B cell (primary cell): ENCODE measurements at places on chromosomes 11 and 22. TPM values are rescaled to one million over a fixed set of nuclear protein-coding genes. Genes with fewer than 3 reads are reported as not detected.

GRCh38 chr22:30423301-30423958 is 2.1 kb upstream of the MTFP1 start:
- no peaks in the 10 kb centered on the region for H3K36me3 ChIP-seq
- H3K4me3 ChIP-seq, result peak overlapping the region; percentile 84
- peaks cover 22% of the 10 kb centered on the region for H3K4me1 ChIP-seq
- peak overlapping the region; percentile 89 for H3K27ac ChIP-seq
- no peaks in the 10 kb centered on the region for H3K27me3 ChIP-seq

DNA sequence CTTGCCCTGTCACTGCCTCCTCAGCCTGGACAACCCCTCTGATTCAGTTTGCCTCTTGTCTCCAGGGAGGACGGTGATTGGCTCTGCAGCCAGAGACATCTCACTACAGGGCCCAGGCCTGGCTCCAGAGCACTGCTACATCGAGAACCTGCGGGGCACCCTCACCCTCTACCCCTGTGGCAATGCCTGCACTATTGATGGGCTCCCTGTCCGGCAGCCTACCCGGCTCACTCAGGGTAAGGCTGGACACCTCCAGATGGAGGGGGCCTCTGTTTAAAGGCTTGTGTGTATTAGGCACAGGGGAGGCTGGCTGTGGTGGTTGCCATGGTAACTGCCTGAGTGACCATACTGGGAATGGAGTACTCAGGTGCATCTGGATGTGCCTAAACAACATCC is 8.6 kb downstream of the PHLDB1 start:
- H3K4me1 ChIP-seq, result peaks cover 10% of the 10 kb centered on the region
- H3K4me3 ChIP-seq, result no peak overlapping the region
- H3K27ac ChIP-seq, result no peak overlapping the region
- peaks cover 36% of the 10 kb centered on the region for H3K27me3 ChIP-seq
- DNase-seq, result no peak
- H3K36me3 ChIP-seq, result no peaks in the 10 kb centered on the region

- H3K4me3 ChIP-seq, result no peak overlapping the region
- H3K27me3 ChIP-seq, result no peaks in the 10 kb centered on the region
- no peak overlapping the region for H3K27ac ChIP-seq
- H3K4me1 ChIP-seq, result peaks cover 26% of the 10 kb centered on the region
- H3K36me3 ChIP-seq, result no peaks in the 10 kb centered on the region
Observed at GRCh38 chr11:102592634-102593581, 32.2 kb downstream of the MMP20 start.

GRCh38 chr11:73163638-73164174 is 21.6 kb upstream of the FCHSD2 start:
- H3K4me3 ChIP-seq, result no peak overlapping the region
- H3K27me3 ChIP-seq, result no peaks in the 10 kb centered on the region
- H3K27ac ChIP-seq, result no peak overlapping the region
- H3K4me1 ChIP-seq, result peaks cover 59% of the 10 kb centered on the region

DNA sequence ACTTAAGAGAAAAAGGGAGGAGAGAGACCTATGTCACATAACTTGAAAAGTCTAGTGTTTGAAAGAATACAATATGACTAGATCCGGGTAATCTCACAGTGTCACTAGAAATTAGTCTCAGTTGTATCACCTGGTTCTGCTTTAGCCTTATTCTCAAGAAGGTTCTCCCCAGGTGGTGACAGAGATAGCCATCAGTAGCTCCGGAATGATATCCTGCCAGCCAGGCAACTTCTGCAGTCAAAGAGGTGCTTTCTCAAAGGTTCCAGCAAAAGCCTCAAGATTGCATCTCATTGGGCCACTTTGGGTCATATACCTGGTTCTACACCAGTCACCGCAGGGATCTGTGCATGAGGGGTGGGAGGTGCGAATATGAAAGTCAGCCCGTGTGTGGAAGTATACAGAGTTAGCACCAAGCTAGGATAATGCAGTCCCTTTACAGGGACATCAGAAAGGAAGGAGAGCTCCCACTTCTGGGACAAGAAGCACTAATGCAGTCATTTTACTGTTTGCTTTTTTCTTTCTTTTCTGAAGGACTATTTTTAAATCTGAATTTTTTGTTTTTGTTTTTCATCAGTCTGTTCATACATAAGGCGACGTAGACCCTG is 61.1 kb downstream of the CYB5R2 start:
- H3K36me3 ChIP-seq, result no peaks in the 10 kb centered on the region
- H3K4me1 ChIP-seq, result no peaks in the 10 kb centered on the region
- no peak for DNase-seq
- no peak overlapping the region for H3K4me3 ChIP-seq
- no peaks in the 10 kb centered on the region for H3K27me3 ChIP-seq

DNA sequence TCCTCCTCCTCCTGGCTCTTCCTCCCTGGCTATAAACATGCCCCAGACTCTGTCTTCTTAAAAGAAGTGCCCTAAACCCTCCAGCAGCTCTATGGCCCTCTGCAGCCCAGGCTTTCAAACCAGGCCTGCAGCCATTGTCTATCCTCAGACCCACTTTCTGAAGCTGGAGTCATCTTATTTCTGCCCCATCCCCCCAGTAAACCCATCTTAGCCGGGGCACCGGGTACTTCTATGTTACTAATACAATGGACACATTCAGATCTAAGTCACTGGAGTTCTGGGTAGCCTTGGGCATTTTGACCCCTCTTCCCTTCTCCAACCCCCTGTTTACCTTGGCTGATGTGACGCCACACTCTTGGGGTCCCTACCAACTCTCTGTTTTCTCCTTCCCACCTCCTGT is 29.7 kb upstream of the CACNG2 start:
- H3K36me3 ChIP-seq, result no peaks in the 10 kb centered on the region
- H3K4me3 ChIP-seq, result no peak overlapping the region

- H3K27ac ChIP-seq, result no peak overlapping the region
- H3K27me3 ChIP-seq, result no peaks in the 10 kb centered on the region
- DNase-seq, result no peak
- peaks cover 18% of the 10 kb centered on the region for H3K36me3 ChIP-seq
Observed at GRCh38 chr22:45762545-45763235, 91.1 kb downstream of the ATXN10 start.

GRCh38 chr22:42284643-42285181 is 14.3 kb upstream of the TCF20 start:
- H3K4me3 ChIP-seq, result no peak overlapping the region
- peaks cover 36% of the 10 kb centered on the region for H3K4me1 ChIP-seq
- peaks cover 4% of the 10 kb centered on the region for H3K27me3 ChIP-seq
- H3K36me3 ChIP-seq, result no peaks in the 10 kb centered on the region

GRCh38 chr22:23065495-23066122 is 4.7 kb upstream of the GNAZ start:
- no peaks in the 10 kb centered on the region for H3K27me3 ChIP-seq

GRCh38 chr22:50051930-50052329 is 6.2 kb downstream of the TTLL8 start:
- H3K4me1 ChIP-seq, result no peaks in the 10 kb centered on the region
- no peaks in the 10 kb centered on the region for H3K36me3 ChIP-seq
- DNase-seq, result no peak
- no peak overlapping the region for H3K4me3 ChIP-seq

DNA sequence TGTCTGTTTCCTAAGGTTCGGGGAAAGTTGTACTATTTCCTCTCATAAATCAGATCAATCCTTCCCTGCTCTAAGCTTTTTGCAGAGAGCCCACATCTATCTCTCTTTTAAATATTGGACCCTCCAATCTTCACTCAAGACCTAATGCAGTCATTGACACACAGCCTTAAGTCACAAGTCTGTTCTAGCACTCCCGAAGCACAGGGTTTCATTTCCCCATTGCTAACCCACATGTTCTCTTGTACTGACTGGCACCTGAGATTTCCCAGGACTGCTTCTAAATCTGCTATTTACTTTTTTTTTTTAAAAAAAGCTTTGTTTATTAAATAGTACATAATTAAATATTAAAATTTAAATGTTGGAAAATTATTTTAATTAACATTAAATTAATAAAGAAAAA is 674.7 kb downstream of the TBC1D22A start:
- H3K4me1 ChIP-seq, result no peaks in the 10 kb centered on the region
- no peak for DNase-seq
- H3K27me3 ChIP-seq, result peaks cover 4% of the 10 kb centered on the region
- no peak overlapping the region for H3K4me3 ChIP-seq
- no peak overlapping the region for H3K27ac ChIP-seq

DNA sequence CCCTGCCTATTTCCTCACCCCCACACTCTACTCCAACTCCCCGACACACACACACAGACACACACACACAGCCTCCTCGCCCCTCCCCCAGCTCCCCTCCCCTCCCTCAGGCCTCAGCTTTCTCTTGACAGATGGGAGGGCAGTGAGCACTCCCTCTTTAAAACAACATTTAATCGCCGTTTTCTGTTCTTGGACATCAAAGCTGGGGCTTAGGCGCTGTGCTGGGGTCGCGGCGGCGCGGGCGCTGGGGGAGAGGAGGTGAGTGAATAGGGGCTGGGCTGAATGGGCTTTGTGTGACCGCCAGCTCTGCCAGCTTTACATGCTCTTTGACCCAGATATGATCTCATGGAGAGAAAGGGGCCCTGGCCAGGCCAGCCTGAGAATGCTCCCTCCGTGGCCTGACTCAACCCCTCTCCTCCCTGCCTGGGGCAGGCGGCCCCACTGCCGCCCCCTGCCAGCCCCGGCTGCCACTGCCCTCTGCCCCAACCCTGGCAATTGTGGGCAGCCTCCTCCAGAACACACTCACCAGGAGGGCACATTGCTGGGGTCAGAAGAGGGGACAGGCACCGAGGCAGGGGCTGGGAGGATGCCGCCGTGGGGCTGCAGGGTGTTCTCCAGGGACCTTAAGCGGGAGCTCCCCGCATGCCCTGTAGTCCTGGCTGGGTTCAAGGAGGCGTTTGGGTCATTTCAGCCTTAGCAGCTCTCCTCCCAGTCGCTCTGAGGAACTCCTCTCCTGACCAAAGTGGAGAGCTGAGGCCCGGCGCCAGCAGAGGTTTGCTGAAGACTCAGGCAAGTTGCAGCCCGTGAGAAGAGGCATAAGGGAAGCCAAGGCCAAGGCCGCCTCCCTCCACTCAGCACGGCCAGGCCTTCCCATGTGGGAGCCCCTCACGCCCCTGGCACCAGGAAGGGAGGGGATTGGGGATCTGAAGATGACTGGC is 38.3 kb upstream of the NNMT start:
- H3K27ac ChIP-seq, result peak overlapping the region; percentile 84
- H3K27me3 ChIP-seq, result no peaks in the 10 kb centered on the region
- peaks cover 34% of the 10 kb centered on the region for H3K4me1 ChIP-seq
- H3K4me3 ChIP-seq, result no peak overlapping the region
- DNase-seq, result no peak

DNA sequence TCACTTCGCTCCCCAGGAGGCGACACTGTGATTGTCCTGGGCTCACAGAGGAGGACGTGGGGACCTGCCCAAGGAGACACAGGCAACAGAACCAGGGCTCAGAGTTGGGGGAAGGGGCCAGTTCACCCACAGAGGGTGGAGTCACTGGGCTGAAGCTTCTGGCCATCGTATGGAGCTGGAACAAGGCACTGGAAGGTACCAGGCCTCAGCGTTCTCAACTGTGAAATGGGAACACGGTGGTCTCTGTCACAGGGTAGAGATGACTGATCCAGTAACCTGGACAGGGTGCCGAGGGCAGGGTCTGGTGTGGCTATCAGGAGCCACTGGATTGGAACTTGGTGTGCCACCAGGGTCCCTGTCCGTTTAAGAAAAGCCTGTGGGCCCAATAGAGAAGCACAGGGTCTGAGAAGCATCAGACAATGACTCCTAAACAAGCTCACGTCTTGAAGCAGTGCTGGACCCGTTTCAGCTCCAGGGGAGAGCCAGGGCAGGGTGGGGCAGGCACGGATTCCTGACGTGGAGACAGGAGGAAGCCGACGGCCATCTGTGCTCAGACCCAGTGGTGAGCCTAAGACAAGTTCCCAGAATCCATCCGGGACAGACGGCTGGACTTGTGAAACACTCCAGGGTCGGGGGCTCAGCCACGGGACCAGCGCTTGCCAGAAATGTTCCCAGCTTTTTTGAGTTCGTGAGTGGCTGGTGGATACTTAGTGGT is 25.0 kb upstream of the KCNQ1OT1 start:
- DNase-seq, result no peak
- no peaks in the 10 kb centered on the region for H3K4me1 ChIP-seq
- no peaks in the 10 kb centered on the region for H3K27me3 ChIP-seq
- H3K27ac ChIP-seq, result no peak overlapping the region
- H3K36me3 ChIP-seq, result no peaks in the 10 kb centered on the region
- H3K4me3 ChIP-seq, result no peak overlapping the region

GRCh38 chr11:45361551-45361950 is 75.4 kb upstream of the SYT13 start:
- no peaks in the 10 kb centered on the region for H3K4me1 ChIP-seq
- DNase-seq, result no peak
- H3K27me3 ChIP-seq, result no peaks in the 10 kb centered on the region

- no peak for DNase-seq
- H3K27ac ChIP-seq, result no peak overlapping the region
- peaks cover 11% of the 10 kb centered on the region for H3K36me3 ChIP-seq
- peaks cover 3% of the 10 kb centered on the region for H3K27me3 ChIP-seq
Observed at GRCh38 chr11:61957021-61957770, 7.0 kb downstream of the BEST1 start.

- no peaks in the 10 kb centered on the region for H3K27me3 ChIP-seq
- DNase-seq, result no peak
- H3K36me3 ChIP-seq, result no peaks in the 10 kb centered on the region
- peaks cover 15% of the 10 kb centered on the region for H3K4me1 ChIP-seq
- no peak overlapping the region for H3K27ac ChIP-seq
Observed at GRCh38 chr11:118277312-118277711, 13.2 kb upstream of the MPZL2 start.

DNA sequence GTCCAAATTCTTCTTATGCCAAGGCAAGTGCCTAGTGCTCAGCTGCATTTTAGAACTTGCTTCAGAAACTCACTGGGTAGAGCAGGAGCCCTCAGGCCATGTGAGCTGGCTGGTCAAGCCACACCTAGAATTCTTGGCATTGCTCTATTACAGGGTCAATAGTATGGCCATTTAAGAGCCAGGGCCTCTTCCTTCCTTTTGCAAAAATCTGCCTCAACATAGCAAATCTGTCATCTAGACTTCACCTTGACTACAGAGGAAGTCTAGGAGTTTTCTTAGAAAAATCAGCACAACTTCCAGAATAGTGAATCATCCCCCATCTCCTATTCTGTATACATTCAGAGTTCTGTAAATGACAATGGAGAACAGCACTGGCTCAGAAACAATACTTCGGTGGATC is 112.0 kb upstream of the TTC12 start:
- H3K36me3 ChIP-seq, result no peaks in the 10 kb centered on the region
- no peak overlapping the region for H3K27ac ChIP-seq
- H3K4me3 ChIP-seq, result no peak overlapping the region
- no peaks in the 10 kb centered on the region for H3K4me1 ChIP-seq

MAPK11 gene
- polyA plus RNA-seq, result 7.8 and 9.9 TPM in 2 replicates

RASGRP2 gene
- polyA plus RNA-seq, result 1,139 and 1,316 TPM in 2 replicates

FOLR2 gene
- 0.50 and 4.7 TPM in 2 replicates for polyA plus RNA-seq

ISX gene
- not detected in 2 replicates for polyA plus RNA-seq

DEFB131B gene
- not detected in 2 replicates for polyA plus RNA-seq

KCNQ1 gene
- polyA plus RNA-seq, result 15.3 and 21.5 TPM in 2 replicates

IGHMBP2 gene
- 18.3 and 42.9 TPM in 2 replicates for polyA plus RNA-seq

FOSL1 gene
- 2.3 and 4.8 TPM in 2 replicates for polyA plus RNA-seq

FGF4 gene
- not detected in 2 replicates for polyA plus RNA-seq

PRR5L gene
- 5.9 and 9.3 TPM in 2 replicates for polyA plus RNA-seq
